ENCODE measurements at places on chromosomes 3 and 15.

GRCh38 chr3:146148468-146148931 lies 12.5 kb downstream of the PLOD2 start:
- no peak for DNase-seq

DNA sequence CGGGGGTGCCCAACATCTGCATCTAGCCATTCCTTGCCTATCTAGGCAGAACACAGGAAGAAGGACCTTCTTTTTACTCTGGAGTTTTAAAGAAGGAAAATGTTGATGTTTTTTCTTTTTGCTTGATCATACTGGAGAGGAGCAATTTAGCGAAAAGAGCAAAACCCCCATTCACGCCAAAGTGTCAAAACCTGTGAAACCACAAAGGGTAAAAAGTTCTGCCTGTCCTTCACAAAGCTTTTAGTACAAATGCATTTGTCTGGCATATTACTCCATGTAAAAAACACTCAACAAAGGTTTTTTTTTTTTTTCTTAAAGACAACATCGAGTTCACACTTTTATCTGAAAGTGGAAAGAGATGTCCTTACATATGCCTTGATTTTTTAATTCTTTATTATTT lies 214.2 kb upstream of the MRPL3 start:
- DNase-seq: no peak

DNA sequence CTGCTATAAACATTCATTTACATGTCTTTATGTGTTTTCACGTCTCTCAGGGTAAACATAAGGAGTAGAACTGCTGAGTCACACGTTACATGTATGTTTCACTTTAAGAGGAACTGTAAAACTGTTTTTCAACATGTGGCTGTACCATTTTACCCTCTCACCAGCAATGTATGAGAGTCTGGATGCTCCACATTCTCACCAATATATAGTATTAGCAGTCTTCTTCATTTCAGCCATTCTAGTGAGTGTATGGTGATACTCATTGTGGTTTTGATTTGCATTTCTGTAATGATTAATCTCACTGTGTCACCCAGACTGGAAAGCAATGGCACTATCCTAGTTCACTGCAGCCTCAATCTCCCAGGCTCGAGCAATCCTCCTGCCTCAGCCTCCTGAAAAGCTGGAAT lies 37.1 kb downstream of the PHC3 start:
- DNase-seq: no peak

- DNase-seq: no peak
These were observed 375.2 kb upstream of the SGO1 start for GRCh38 chr3:20561166-20561565.

GRCh38 chr3:42216931-42217333 lies 49.1 kb downstream of the CCK start:
- no peak for DNase-seq

- DNase-seq: no peak
These were observed 36.5 kb downstream of the DZIP1L start for GRCh38 chr3:138078901-138079344.

DNA sequence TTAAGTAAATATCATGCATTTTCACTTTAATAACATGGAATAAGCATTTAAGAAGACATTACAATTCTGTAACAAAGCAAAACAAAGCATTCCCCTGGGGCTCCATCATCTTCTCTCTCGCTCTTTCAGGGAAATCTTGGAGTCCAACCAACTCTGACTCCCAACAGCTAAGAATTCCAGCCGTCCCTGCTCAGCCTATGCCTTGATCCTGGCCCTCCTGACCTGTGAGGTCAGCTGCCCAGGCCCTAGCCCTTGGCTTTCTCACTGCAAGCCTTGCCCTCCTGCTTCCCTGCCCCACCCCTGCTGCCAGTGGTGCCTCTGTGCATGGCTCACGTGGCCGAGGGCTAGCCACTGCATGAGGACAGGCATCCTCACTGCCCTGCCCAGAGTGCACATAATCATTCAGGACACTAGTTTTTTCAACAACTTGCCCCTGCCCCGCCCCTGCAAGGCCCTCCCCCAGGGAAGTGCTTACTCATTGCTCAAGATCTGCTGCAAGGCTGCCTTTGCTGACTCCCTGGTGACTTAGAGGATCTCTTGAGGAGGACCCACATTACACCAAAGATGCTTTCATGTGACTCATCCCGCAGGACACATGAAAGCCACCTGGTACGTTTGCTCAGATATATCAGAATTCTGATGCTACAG lies 37.6 kb downstream of the MTMR10 start:
- DNase-seq: peak; percentile 63

DNA sequence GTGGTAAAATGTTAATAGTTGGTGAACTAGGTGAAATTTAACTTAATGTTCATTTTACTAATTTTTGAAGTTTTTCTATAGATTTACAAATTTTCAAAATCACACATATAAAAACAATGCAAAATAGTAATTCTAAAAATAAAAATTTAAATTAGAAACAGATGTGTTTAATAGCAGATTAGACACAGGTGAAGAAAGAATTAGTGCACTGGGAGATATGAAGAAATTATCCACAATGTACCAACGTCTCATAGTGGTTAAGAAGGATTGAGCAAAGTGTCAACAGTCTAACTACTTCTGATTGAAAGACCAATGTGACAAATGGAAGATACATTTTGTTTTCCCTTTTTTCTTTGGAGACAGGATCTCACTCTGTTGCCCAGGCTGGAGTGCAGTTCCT lies 26.5 kb downstream of the SPG11 start:
- no peak for DNase-seq

DNA sequence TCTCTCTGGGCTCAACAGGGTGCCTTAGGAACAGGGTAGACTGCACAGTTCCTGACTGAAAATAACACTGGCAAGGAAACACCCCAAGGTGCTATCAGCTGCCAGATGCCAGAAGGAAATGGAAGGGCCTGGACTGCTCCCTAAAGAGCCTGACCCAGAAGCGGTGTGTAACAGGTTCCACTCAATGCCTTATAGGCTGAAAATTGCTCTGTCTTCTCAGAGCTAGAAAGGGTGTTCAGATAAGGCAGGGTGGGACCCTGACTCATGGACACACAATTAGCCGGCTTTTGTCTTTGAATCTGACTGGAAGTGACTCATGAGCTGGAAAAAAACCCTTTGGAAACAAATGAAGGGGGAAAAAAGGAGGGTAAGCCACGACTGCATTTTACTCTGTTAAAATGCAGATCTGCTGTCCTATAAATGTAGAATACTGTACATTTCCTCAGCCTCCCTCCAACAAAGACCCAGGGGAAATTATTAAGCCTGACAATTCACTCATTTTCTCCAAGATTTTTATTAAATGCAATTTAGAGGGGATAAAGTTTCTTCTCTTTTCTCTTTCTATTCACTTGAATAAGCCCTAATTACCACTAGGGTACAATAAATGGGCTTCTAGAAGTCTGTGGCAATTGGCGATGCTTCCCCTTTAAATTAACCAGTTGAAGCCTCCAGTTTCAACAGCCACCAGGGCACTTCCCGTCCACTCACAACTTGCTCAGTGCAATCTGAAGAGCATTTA lies 160.2 kb upstream of the TBL1XR1 start:
- peak; percentile 94 for DNase-seq

DNA sequence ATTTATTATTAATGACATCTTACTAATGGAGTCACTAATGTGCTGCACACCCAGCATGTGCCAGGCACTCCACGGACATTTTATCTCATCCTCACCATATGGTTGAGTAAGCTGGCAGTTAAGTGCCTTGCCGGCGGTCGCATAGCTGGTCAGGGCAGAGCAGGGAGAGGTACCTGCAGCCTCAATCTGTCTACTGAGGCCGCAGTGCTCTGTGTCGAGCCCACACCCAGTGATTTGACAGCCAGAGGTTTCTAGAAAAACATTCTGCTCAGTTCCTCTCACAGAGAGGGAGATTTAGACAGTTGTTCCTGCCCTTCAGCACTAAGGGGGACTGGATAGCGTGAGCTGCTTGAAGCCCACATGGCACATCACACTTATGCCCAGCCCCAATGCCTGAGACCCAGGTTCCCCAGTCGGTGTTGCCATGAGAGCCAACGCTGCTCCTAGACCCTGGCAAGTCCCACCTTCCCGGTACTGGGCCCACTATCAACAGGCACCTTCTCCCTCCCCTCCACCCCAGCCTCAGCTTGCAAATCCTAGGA lies 2.6 kb downstream of the LIPC start:
- DNase-seq: peak; percentile 19

DNA sequence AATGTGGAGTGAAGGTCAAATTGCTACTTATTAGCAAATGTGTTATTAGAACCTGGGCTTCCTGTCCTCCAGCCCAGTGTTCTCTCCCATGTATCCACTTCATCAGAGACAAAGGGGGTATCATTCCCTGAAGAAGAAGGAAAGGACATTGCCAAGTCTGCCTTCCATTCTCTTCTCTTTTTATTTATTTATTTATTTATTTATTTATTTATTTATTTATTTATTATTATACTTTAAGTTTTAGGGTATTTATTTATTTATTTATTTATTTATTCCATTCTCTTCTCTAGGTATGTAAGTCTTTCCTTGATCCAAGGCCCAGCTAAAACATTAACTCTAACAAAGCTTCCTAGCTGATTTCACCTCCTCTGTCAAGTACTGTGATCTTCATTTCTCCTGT lies 277.8 kb upstream of the DNAJC19 start:
- no peak for DNase-seq

DNA sequence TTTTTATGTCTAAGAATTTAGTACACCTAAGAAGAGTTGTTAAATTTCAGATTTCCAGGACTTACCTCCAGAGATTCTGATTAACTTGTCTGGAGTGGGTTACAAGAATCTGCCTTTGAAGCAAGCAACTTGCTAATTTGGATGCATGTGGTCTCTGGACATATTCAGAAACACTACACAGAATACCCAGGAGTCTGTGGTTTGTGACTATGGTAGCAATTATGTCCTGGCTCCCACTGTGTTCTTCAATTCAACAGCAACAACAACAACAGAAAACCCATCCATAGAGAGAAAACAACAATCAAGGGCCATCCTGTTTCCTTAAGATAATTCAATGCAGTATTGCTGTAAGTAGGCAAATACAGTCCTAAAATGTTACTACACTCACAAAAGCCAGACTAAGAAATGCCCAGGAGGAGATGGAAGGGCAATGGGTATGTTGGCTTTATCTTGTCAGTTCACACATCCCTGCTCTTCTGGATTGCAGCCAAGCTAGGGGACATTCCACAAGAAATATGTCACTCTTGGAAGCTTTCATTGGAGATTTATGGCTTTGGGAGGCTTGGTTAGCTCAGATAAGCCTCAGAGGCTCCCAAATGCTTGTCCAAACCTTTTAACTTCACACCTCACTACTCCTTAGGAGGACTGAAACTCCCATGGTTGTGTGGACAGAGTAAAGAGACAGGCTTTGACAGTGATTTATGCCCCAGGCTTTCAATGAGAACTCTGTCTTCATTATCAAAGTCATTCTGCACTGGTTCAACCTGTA lies 99.4 kb upstream of the MRPL3 start:
- no peak for DNase-seq

DNA sequence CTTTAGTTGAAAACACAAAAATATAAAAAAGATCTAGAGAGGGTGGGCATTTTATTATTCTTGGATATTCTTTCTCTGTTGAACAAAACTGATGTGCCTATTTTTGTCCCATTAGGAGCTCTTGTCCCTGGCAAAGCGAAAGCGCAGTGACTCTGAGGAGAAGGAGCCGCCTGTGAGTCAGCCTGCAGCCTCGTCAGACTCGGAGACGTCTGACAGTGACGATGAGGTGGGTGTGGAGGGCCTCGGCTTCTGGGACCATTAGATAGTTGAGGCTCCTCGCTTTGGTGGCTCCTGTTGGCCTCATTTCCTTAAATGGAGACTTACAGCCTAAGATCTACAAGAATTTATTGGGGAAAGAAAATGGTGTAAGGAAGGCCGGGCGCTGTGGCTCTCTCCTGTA lies 21.3 kb downstream of the RTF1 start:
- no peak for DNase-seq

DNA sequence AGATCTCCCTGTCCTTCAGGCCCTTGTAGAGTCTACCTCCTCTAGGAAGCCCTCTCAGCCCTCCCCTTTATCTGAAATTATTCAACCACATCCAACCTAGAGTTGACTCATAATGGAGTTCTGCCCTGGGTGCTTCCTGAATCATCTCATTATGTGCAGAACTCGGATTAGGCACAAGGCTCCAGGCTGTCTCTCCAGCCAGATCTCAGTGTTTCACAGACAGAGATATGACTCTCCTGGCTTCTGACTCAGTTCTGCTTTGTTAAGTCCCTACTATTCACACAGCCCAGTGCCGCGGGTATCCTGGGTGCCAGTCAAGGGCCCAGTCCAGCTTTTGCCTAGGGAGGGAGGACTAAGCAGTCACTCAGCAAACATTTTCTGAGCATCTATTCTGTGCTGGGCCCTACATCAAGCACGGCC lies 9.3 kb downstream of the STRA6 start:
- DNase-seq: no peak

DNA sequence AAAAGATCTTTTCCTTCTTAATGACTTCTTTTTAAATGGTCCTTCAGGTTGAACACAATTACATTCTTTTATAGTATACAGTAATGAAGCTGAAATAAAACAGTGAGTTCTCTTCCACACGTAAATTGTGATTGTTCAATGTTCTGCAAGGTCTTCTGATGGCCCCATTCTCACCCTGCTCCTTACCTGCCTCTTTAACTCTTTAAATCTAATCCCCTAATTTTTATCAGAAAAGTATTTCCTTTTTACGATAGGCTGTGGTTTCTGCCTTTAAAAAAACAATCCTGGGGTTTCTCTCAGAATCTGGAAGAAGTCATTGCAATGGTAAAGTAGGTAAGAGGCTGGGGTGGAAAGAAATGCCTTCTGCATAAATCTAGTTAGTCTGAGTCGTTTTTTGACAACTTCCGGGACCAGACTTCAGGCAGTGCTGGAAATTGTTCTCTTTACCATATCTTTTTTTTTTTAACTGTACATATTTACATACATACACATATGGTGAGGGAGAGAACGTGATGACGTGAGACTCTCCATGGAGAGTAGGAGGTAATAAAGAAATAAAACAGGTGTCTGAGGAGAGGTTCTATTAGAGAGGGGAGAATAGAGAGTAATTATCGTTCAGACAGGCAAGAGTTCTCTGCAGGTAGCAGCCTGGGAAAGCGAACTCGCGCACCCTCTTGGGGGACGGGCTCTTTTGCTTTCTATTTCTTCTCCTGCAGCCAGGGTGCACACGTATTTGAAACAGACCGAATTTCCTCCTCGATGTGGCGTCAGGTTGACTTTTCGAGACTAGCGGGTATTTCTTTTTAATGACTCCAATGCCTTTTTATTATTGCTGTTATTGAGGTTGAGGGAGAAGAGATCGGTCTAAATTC lies at the start of gene SIDT1:
Gene SIDT1, plus strand, starts transcription at position 730 of the 872 bp plus-strand sequence. CDS start 467 bp downstream, outside the sequence.
- DNase-seq: peak; percentile 37

- no peak for DNase-seq
These were observed 56.9 kb upstream of the PHLDB2 start for GRCh38 chr3:111802163-111802625.

GRCh38 chr3:161838021-161838420 lies 341.4 kb downstream of the OTOL1 start:
- DNase-seq: no peak

GRCh38 chr15:66226736-66227135 lies 26.8 kb downstream of the MEGF11 start:
- no peak for DNase-seq

DNA sequence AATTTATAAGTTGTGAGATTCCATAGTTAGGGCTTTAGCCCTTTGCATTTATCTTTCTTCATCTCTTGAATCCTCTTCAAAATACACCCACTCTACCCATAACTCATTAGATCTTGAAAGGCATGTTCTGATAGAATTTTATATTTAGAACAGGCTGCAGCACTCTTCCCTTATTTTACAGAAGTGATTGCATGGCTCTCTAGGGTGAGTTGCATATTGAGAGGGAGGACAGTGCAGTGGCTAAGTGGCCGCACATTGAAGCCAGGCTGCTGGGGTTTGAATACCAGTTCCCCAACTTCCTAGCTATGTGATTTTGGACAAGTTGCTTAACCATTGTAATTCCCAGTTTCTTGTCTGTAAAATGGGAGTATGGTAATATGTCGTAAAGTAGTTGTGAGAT lies 2.5 kb downstream of the CD86 start:
- DNase-seq: no peak

GRCh38 chr3:23000371-23000770 lies 202.8 kb upstream of the UBE2E2 start:
- no peak for DNase-seq

Measured in hematopoietic multipotent progenitor cell treated with erythropoietin and hydrocortisone succinate and interleukin-3 and kit ligand, for 8 days (in vitro differentiated cells).